ENCODE measurements at places on chromosomes 4 and X.
A peak's percentile ranks its signal among the peaks of the same experiment; 100 is the strongest.

- no peaks in the 10 kb centered on the region for H3K27me3 ChIP-seq
- no peaks in the 10 kb centered on the region for H3K36me3 ChIP-seq
- H3K4me3 ChIP-seq: no peak overlapping the region
- no peak overlapping the region for H3K27ac ChIP-seq
- no peak for DNase-seq
Measured at GRCh38 chr4:128475597-128475996, 188.0 kb upstream of the PGRMC2 start.

DNA sequence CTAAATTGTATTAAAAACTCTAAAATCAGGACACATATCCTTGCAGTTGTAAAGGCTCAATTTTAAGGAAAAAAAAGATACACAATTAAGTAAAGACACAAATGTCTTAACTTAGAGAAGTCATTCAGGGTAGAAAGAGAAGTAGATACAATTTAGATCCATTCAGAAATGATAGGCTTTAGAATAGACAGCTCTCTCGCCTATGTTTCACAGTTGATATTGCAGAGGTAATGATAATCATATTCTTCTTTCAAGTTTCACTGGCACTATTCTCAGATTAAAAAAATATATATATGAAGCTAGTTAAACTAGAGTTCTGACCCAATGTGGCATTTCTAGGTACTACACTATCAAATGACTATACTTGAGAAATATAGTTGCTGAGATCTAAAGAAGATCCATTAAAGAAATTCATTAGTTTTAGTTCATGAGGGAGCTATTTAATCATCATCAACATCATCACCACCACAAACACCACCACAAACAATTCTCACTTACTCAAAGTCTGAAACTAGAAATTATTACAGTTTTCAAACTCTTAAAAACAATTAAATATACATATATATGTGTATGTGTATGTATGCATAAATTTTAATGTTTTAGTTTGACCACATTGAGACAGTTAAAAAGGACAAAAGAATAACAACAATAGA lies 93.1 kb downstream of the ANTXR2 start:
- DNase-seq: no peak
- no peak overlapping the region for H3K4me3 ChIP-seq
- no peaks in the 10 kb centered on the region for H3K27me3 ChIP-seq
- H3K27ac ChIP-seq: no peak overlapping the region
- no peaks in the 10 kb centered on the region for H3K4me1 ChIP-seq

DNA sequence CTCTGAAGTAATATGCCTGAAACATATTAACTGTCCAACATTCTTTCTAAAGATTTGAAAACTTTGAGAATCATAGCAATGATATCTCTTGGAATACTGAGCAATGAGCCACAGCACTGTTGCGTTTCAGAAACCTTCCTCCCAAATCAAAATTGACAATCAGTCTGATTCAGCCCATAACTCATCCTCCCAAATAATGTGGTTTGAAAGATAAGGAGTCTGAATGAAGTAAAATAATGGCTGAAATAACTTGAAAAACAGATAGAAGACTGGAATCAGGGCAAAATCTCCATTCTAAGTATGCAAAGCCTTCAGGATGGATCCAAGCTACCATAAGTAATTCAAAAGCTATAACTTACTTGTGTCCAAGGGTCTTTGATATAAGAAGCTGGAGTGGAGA lies 98.6 kb upstream of the PLS3 start:
- DNase-seq: no peak
- peak overlapping the region; percentile 82 for H3K27ac ChIP-seq
- H3K4me3 ChIP-seq: no peak overlapping the region
- no peaks in the 10 kb centered on the region for H3K27me3 ChIP-seq
- H3K36me3 ChIP-seq: no peaks in the 10 kb centered on the region

DNA sequence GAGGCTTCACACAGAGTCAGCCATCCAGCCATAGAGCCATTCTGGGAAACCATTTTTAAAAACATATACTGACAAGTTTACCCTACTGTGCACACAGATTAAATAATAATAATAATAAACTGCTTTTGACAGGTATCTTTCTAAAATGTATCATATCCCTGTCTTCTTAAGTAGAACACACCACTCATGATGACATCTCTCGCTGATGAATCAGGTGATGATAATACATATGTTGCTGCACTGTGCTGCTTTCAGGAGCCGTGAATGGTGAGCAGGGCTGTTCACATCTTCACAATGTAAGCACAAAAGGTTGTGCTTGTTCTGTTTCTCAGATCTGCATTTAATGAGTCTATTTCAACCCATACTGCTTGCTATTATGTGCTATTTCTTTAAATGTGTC lies 3.5 kb downstream of the MTNR1A start:
- H3K4me1 ChIP-seq: peaks cover 11% of the 10 kb centered on the region
- no peak overlapping the region for H3K27ac ChIP-seq
- no peak for DNase-seq
- no peaks in the 10 kb centered on the region for H3K36me3 ChIP-seq

DNA sequence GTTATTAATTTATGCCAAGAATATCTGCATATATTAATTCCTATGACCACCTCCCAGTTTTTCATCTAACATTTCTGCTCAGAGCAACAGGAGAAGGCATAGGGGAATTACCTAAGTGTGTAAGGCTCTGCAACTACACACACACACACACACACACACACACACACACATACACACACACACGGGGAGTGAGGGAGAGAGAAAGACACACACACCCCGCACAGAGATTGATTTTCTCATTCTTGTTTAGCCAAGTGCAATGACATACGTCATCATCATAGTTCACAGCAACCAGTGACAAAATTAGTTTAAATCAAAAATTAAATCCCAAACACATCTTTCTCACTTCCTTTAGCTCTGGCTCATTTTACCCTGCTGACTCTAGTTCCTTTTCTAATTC lies 203.1 kb downstream of the RBMX2 start:
- peaks cover 35% of the 10 kb centered on the region for H3K27me3 ChIP-seq
- no peak for DNase-seq
- no peak overlapping the region for H3K27ac ChIP-seq
- H3K36me3 ChIP-seq: no peaks in the 10 kb centered on the region
- H3K4me1 ChIP-seq: no peaks in the 10 kb centered on the region
- H3K4me3 ChIP-seq: no peak overlapping the region

GRCh38 chr4:81221303-81222081 lies 6.5 kb upstream of the PRKG2 start:
- no peak overlapping the region for H3K4me3 ChIP-seq
- no peaks in the 10 kb centered on the region for H3K4me1 ChIP-seq
- H3K27ac ChIP-seq: no peak overlapping the region
- peaks cover 60% of the 10 kb centered on the region for H3K27me3 ChIP-seq

- H3K4me1 ChIP-seq: peaks cover 21% of the 10 kb centered on the region
- no peak overlapping the region for H3K27ac ChIP-seq
- no peak for DNase-seq
- peaks cover 28% of the 10 kb centered on the region for H3K27me3 ChIP-seq
- no peak overlapping the region for H3K4me3 ChIP-seq
- no peaks in the 10 kb centered on the region for H3K36me3 ChIP-seq
Measured at GRCh38 chr4:7393601-7394575, 40.8 kb downstream of the PSAPL1 start.

DNA sequence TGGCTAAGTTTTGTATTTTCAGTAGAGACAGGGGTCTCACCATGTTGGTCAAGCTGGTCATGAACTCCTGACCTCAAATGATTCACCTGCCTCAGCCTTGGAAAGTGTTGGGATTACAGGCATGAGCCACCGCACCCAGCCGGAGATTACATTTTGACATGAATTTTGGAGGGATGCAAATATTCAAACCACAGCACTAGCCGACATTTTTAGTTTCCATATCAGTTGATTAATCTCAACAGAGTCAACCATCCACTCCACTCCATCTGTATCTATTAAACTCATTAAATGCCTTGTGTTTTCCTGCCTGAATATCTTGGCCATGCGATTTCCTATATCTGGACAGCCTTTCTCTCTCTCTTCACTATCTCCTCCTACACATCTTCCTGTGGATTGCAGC lies 64.1 kb upstream of the PDGFRA start:
- DNase-seq: no peak
- H3K27ac ChIP-seq: peak overlapping the region; percentile 0
- peaks cover 4% of the 10 kb centered on the region for H3K4me1 ChIP-seq

DNA sequence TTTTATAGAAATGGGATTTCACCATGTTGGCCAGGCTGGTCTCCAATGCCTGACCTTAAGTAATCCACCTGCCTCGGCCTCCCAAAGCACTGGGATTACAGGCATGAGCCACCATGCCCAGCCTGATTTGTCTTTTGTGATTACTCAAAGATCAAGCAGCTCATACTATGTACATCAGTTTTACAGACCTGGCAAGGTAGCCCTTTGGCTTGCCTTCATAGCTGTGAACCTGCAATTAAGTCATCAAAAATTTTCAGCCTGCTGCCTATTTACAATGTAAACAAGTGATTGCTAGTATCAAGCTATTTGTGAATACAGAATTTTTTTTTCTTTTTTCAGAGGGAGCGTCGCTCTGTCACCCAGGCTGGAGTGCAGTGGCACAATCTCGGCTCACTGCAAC lies 46.2 kb downstream of the GSX2 start:
- H3K36me3 ChIP-seq: no peaks in the 10 kb centered on the region
- DNase-seq: no peak
- H3K4me3 ChIP-seq: no peak overlapping the region
- peaks cover 3% of the 10 kb centered on the region for H3K27me3 ChIP-seq

DNA sequence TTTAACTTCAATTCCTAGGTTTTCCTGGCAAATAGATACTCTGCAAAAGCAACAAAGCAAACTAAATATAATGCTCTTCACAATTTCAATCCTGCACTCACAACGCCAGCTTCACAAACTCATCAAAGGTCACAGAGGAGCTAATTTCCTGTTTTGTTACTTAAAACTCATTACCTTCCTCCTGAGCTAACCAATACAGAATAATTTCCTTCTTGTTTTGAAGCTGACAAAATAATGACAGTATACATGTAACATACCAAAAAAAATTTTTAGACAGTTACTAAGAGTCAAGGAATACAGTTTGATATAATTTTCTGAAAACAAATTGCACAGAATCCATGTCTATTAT lies 17.9 kb downstream of the CNOT6L start:
- H3K36me3 ChIP-seq: peaks cover 1% of the 10 kb centered on the region
- no peak overlapping the region for H3K27ac ChIP-seq
- no peaks in the 10 kb centered on the region for H3K27me3 ChIP-seq
- DNase-seq: no peak

- H3K27me3 ChIP-seq: peaks cover 17% of the 10 kb centered on the region
- no peak overlapping the region for H3K27ac ChIP-seq
- H3K4me1 ChIP-seq: no peaks in the 10 kb centered on the region
- no peaks in the 10 kb centered on the region for H3K36me3 ChIP-seq
Measured at GRCh38 chrX:119094819-119095218, 22.0 kb downstream of the CT47C1 start.

- H3K36me3 ChIP-seq: no peaks in the 10 kb centered on the region
- no peak overlapping the region for H3K4me3 ChIP-seq
- no peak for DNase-seq
- H3K27ac ChIP-seq: no peak overlapping the region
- H3K27me3 ChIP-seq: peaks cover 19% of the 10 kb centered on the region
Measured at GRCh38 chrX:17409566-17410290, 34.7 kb downstream of the NHS start.

DNA sequence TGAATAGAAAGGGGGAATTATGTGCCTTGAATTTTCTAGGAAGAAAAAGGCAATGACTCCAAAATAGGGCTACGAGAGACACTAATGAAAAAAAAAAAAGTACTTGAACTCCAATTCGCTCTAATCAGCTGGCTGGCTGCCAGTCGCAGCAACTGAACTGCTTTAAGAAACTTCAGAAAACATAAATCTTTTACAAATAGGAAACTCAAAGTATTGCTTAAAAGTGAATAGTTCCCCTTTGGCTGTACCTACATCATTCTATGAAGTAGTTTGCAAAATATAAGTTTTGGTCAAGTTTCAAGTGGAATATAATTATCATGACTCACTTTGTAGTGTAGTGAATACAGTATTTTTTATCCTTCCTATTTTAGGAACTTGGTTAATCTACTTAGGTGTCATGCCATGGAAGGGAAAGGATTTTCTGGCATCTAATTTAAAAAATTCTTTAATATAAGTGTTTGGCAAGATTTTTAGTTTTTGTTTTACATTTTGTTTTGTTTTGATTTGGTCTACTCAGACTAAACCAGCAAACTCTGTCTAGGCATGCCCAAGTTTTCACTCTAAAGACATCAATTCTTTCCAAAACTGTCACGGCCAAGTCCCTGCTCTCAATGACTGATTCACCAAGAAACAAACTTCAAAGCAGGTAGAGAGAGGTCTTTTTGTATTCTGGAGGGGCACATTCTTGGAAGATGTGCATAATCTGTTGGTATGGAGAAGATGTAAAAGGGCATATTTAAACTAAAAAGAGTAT lies 382.4 kb upstream of the GALNT7 start:
- no peak overlapping the region for H3K4me3 ChIP-seq
- no peaks in the 10 kb centered on the region for H3K36me3 ChIP-seq
- H3K27ac ChIP-seq: peak overlapping the region; percentile 37
- no peaks in the 10 kb centered on the region for H3K27me3 ChIP-seq

GRCh38 chr4:156298230-156298629 lies 344.6 kb upstream of the CTSO start:
- H3K4me1 ChIP-seq: peaks cover 40% of the 10 kb centered on the region
- H3K4me3 ChIP-seq: no peak overlapping the region
- DNase-seq: no peak

GRCh38 chrX:19750783-19751467 lies 136.5 kb downstream of the SH3KBP1 start:
- H3K27me3 ChIP-seq: no peaks in the 10 kb centered on the region
- DNase-seq: no peak

GRCh38 chr4:18931643-18932377 lies 910.3 kb upstream of the LCORL start:
- peak overlapping the region; percentile 15 for H3K27ac ChIP-seq
- H3K4me3 ChIP-seq: no peak overlapping the region
- H3K4me1 ChIP-seq: peaks cover 24% of the 10 kb centered on the region

GRCh38 chr4:123699880-123700771 lies 303.5 kb downstream of the SPRY1 start:
- DNase-seq: no peak
- peaks cover 24% of the 10 kb centered on the region for H3K4me1 ChIP-seq
- peaks cover 3% of the 10 kb centered on the region for H3K36me3 ChIP-seq
- H3K27ac ChIP-seq: peak overlapping the region; percentile 94

DNA sequence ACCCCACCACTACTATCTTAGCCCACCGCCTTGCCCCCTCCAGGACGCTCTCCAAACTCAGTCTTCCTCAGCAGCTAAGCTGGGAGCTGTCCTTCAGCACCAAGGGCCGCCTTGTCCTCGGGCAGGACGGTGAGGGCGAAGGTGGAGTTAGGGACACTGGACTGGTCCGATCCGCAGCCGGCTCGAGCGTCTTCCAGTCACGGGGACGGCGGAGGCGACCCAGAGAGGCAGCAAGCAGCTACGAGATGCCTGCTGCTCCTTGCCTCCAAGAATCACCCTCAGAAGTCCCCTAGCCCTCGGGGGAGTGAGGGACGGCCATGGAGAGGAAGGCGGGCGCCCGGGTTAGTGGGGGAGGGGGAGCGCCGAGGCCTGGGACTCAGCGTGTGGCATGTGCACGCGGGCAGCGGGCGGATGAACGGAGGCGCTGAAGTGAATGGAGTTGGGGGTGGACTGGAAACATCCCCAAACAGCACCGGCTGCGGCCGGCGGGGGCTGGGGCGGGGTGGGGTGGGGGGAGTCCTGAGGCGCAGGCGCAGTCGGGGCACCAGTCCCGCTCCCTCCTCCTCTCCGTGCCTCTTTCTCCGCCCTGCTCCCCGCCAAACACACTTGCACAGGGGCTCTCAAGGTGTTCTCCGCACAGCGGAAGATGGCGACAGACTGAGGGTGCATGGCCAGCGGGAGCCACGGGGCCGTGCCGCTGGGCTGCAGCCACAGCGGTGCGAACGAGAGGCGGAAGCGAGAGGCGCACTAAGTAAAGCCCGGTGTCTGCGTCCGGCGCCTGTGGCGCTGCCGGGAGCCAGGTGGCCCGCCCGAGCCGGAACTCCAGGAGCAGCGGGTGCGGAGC lies at the start of gene NALF2:
Gene NALF2 (plus strand): TSS at position 545 of the 844 bp plus-strand sequence. CDS start 957 bp downstream, outside the sequence.
- H3K27me3 ChIP-seq: peaks cover 44% of the 10 kb centered on the region
- no peaks in the 10 kb centered on the region for H3K36me3 ChIP-seq
- no peak within 1 kb of the TSS for H3K27ac ChIP-seq
- peak; percentile 72 for DNase-seq
- peaks cover 5% of the 10 kb centered on the region for H3K4me1 ChIP-seq
- H3K4me3 ChIP-seq: peak within 1 kb of the TSS; percentile 69

Data from mesothelial cell of epicardium (in vitro differentiated cells).